ENCODE measurements at places on chromosomes 4 and X.
A peak's percentile ranks its signal among the peaks of the same experiment; 100 is the strongest.

GRCh38 chrX:63585936-63586335, 199.1 kb downstream of the ARHGEF9 start:
- DNase-seq = no peak

DNA sequence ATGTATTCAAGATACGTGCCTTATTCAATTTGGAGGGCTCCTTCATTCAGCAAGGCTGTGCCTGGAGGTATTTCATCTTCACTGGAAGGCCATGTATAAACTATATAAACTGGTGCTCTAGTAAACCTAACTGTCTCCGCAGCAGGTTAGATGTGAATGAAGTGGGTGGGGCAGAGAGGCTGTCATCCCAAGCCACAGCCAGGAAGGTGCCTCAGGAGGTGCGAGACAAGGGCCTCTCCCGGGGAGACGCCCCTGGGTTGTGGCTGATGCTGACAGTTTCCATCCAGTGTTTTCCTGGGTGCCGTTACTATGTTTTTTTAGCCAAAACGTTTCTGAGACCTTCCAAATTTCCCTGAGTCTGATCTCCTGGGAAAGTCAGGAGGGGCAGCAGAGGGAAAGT, 221.5 kb upstream of the RPL34 start:
- no peak for DNase-seq

DNA sequence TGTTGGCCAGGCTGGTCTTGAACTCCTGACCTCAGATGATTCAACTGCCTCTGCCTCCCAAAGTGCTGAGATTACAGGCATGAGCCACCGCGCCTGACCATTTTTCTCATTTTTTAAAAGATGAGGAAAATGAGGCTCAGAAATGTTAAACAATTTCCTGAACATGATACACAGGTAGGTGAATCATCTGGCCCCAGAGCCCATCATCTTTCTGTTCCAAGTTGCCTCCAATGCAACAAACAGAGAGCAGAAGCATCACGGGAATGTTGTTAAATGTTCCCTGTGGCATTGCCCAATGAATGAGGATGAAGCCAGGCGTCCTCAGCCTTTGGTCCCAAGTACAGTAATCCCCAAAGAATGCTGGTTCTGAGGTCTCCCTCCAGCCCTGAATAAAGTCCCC, 31.3 kb upstream of the ANXA5 start:
- no peak for DNase-seq

DNA sequence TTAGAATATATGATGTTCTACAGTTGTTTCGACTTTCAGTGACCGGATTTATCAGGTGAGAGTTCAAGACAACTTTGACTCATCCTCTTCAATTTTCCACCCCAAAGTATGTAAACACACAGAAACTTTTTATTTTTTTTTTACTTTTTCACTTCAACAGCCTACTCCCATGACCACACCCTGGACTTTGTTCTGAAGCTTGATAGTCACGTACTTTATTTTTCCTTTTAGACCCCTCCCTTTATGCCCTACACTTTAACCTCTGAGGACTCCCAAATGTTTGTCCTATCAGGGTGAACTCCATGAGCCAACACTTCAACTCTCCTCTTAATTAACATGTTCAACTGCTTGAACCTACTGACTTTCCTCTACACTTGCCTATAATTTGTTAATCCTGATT, 2.5 kb upstream of the DDX60 start:
- DNase-seq = no peak

- DNase-seq = no peak
Observed at GRCh38 chr4:62051332-62051731, 851.2 kb downstream of the ADGRL3 start.

- no peak for DNase-seq
Observed at GRCh38 chr4:94419549-94419948, 32.2 kb upstream of the PDLIM5 start.

- DNase-seq = no peak
Observed at GRCh38 chr4:184011826-184012380, 106.8 kb downstream of the STOX2 start.

DNA sequence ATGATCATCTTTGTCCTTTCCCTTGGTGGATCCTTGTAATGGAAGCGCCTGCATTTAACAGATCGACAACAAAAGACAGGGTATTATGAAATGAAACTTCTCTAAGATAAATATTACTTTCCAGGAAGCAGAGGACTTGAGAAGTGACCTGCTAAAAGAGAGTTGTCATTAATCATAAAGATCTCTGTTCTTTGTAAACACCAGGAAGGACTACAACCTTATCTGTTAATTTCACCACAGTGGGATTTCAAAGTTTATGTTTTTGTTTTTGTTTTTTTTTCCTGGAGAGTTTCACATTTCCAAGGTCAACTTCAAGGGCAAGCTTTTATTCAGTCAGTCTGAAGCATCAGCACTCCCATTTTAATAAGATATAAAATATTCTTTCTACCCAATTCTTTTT, 170.9 kb downstream of the RCHY1 start:
- DNase-seq = no peak

GRCh38 chr4:141797966-141798365, 161.6 kb downstream of the IL15 start:
- DNase-seq = no peak

- DNase-seq = no peak
Observed at GRCh38 chrX:40406330-40406859, 174.4 kb upstream of the ATP6AP2 start.

DNA sequence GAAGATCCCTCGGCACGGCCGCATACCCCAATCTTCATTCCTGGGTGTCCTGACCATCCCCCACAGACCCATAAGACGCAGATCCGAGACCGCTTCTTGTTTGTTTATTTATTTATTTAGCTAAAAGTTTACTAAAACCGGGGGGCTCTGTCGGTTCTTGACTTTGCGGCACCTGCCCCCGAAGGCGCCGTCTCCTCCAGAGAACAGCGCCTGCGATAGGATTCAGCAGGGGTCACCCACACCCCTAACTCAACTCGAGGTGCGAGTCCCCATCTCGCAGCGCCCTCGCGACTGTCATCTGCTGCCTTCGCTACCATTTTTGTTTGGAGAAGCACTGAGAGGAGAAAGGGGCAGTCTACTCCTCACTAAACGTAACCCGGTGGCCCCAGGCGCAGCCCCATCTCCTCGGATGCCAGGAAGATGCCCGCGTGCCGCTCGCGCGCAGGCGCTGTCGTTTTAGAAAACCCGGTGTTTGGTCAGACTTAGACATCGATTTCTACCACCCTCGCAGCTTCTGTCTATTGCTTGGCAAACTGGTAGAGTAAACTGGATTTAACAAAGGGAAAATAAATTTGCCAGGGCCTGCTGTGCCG, 18.9 kb upstream of the GPR101 start:
- no peak for DNase-seq

- peak; percentile 48 for DNase-seq
Observed at GRCh38 chrX:107672955-107673378, 44.7 kb downstream of the PRPS1 start.

GRCh38 chr4:73068491-73069337, 802 bp downstream of the COX18 start:
- no peak for DNase-seq

- no peak for DNase-seq
Observed at GRCh38 chr4:114229706-114230105, 250.3 kb upstream of the ARSJ start.

- no peak for DNase-seq
Observed at GRCh38 chr4:64417974-64418373, 8.7 kb upstream of the TECRL start.

DNA sequence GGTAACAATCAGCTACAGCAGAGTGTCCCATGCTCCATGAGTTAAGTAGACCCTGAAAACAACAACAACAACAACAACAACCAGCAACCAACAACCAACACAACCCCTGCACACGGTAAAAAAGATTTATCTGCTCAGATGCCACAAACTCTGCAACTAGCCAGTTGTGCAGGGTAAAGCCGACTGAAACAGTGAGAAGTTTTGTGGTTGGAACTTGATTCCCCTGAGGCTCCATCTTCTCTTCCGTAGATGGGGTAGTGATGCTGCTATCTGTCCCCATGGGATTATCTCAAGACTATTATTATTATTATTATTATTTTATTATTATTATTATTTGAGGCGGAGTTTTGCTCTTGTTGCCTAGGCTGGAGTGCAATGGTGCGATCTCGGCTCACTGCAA, 50.6 kb upstream of the RAPGEF2 start:
- no peak for DNase-seq

DNA sequence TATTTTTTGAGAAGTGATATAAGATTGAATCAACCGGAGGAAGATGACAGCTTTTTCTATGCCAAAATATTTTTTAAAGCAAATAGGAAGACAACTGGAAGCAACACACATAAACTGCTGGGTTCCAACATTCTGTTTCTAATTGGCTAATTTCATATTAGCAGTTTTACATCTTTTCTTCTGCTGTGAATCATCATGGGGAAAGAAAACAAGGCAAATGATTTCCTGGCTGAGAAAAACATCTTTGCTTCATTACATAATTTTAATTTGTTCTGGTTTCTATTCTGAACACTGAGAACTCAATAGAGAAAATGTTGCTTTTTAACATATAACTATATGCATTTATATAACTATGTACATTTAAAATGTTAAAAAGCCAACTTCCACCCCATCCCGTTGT, 2518.5 kb downstream of the ARAP2 start:
- DNase-seq = no peak

GRCh38 chrX:129693354-129693753, 38.6 kb upstream of the APLN start:
- no peak for DNase-seq

GRCh38 chr4:109990261-109991257, 77.9 kb downstream of the EGF start:
- no peak for DNase-seq

DNA sequence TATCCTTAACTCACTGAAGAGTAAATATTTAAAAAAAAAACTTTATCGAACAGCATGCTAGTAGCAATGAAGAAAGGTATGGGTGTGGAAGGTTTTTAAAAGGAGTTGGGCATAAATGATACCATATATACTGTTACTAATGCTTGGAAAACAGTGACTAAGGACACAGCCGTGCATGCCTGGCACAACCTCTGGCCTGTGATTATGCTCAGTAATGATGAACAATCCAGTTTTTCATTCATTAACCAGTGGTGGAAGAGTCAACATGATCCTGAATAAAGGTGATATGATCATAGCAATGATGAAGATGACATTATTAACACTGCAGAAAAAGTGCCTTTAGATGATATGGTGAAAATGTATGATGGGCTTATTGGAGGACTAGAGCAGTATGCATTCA, 43.9 kb upstream of the GPR50 start:
- no peak for DNase-seq

DNA sequence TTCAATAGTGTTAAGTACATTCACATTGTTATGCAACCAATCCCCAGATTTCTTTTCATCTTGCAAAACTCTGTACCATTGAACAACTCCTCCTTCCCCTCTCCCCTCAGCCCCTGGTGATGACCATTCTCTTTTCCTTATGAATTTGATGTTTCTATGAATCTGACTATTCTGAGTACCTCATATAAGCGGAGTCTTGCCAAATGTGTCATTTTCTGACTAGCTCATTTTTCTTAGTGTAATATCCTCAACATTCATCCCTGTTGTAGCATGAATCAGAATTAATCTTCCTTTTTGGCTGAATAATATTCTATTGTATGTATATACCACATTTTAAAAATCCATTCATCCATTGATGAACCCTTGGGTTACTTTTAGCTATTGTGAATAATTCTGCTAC, 34.0 kb downstream of the SMIM20 start:
- no peak for DNase-seq

DNA sequence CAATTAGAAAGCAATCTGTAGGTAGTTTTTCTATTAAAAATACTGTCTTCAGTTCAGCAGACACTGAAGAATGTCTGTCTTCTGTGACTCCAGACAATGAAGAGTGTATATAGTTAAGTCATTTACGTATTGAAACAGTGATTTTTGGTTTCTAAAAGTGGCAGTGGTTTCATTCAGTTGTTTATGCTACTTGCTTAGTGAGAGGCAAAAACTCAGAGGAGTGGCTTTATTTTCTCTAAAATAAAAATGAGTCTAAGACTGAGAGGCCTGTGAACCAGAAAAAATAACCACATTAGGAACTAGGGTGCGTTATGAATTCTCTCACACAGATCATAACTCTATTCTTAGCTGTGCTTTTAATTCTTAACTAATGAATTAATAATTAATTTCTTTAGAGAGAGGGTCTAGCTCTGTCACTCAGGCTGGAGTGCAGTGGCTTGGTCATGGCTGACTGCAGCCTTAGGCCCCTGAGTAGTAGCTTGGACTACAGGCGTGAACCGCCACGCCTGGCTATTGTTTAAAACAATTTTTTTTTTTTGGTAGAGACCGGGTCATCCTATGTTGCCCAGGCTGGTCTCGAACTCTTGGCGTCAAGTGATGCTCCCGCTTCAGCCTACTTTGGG, 31.4 kb downstream of the FREM3 start:
- DNase-seq = no peak

DNA sequence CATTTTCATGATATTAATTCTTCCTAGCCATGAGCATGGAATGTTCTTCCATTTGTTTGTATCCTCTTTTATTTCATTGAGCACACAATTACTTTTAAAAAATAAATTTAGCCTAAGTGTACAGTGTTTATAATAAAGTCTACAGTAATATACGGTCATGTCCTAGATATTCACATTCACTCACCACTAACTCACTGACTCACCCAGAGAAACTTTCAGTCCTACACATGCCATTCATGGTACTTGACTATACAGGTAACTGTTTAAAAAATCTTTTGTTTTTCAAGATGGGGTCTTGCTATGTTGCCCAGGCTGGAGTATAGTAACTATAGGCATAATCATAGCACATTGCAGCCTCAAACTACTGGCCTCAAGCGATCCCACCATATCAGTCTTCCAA, 348.1 kb downstream of the RAPGEF2 start:
- DNase-seq = no peak

- DNase-seq = no peak
Observed at GRCh38 chrX:88982933-88983332, 235.9 kb downstream of the CPXCR1 start.

- no peak for DNase-seq
Observed at GRCh38 chr4:159447296-159447695, 344.4 kb downstream of the RAPGEF2 start.

- no peak for DNase-seq
Observed at GRCh38 chr4:82610041-82610440, 48.3 kb upstream of the TMEM150C start.

- DNase-seq = no peak
Observed at GRCh38 chr4:122221322-122221721, 69.2 kb downstream of the BLTP1 start.

GRCh38 chr4:103074744-103075434, 1.7 kb downstream of the SLC9B2 start:
- no peak for DNase-seq

GRCh38 chr4:1939664-1940509, 68.7 kb downstream of the NSD2 start:
- DNase-seq = no peak

- DNase-seq = no peak
Observed at GRCh38 chr4:10697086-10697485, 12.5 kb upstream of the CLNK start.

DNA sequence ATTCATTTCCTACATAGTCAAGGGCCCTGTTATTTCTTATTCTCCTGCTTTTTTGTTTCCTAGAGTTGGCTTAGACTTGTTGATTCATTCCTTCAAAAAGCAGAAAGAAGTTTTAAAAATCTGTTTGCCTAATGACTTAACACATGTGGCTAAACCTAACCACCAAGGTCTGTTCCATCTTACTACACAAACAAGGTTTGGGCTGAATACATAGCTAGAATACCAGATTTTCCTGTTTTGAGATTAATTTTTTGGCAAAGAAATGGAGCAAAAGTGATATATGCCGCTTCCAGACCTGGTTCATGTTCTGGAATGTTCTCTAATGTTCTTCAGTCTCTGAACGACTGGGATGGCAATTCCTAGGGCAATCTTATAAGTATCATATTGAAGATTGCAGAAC, 7.4 kb upstream of the CAMK2D start:
- DNase-seq = no peak
